Kidney tubule cell (primary cell): ENCODE measurements at places on chromosomes 1 and 21.

DNA sequence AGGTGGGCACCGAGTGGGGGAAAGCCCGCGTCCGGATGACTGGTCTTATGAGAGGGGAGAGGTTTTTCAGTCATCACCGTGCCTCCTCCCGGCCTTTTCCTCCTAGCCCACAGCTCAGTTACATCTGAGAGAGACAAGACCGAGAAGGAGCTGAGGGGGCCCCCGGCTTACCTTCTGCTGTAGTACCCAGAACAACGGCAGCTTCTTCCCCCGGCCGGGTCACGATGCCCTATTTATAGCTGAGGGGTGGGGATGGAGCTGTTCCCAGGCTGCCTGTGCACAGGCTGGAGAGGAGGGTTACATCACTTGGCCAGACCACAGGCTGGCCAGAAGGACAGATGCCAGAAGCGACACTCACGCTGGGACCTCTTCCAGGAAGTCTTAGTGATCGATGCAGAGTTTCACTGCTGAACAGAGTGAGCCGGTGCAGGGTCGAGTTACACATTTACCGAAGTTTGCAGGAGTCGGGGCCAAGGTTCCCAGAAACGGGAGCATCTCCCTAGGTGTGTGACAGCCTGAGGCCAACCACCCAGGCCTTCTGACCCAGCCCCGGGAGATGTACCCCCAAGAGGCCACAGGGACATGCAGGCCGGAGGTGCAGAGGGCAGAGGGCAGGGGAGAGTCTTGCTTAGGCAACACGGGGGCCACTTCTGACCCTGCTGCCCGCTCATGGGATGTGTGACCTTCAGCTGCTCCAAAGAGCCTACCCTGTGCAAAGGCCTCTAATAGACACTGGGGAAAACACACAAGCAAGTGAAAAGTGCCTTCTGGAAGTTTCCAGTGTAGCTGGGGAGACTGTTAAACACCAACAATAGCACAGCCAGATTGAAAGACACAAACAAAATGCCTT, at the start of gene AGT:
AGT (minus strand) TSS at position 208 of the 850 bp plus-strand sequence. CDS start 3,299 bp downstream, outside the sequence.
- DNase-seq, result peak; percentile 89

- no peak for DNase-seq
Measured at GRCh38 chr1:164265232-164265631, 293.8 kb upstream of the PBX1 start.

- peak; percentile 27 for DNase-seq
Measured at GRCh38 chr1:81433676-81434075, 367.1 kb upstream of the ADGRL2 start.

DNA sequence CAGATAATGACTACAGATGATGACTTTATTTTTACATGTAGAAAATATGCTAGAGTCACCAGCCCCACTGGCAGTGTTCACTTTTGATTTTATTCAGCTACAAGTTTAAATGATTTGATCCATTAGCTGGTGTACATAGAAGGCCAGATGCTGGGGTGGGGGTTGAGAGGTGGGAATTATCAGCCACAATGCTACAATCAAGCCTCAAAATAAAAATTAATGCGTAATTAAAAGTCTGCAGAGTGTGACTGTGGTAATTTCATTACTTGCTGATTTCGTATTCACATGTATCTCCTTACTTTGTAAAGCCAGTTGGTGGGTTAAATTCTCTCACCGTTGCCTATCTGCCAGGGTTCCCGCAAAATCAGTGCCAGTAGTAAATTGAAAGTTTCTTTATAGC, 109.3 kb downstream of the GALNT2 start:
- DNase-seq, result no peak

- DNase-seq, result no peak
Measured at GRCh38 chr21:31555741-31556191, 103.7 kb upstream of the SOD1 start.

DNA sequence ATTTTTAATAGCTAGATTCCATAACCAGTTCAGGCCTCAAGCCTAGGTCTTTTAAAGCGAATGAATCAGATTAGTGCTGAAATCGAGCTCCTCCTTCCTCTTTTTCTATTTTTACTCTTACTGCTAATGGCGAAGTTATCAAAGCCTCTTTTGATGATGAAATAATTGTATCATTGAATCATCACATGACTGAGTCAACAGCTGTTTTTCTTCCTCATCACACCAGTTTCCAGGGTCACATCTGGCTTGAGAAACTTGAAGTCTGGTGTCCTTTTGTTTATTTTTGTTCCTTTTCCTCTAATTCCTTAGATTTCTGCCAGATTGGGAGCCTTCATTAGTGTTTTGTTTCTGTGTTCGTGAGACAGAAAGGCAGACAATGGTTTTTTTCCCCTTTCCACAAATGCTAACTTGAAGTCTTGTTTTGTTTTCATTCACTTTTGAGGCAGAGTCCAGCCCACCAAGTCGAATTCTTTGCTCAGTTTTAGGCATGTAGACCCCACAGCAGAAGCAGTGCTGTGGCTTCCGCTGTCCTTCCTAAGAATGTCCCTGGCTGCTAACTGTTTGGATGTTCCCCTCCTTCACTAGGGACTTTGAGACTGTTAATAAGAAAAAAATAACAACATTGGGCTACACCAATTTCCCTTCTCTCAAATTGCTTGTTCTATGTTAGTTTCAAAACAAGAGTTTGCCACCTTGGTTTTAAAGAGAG, 51.9 kb upstream of the FMOD start:
- DNase-seq, result peak; percentile 13

- no peak for DNase-seq
Measured at GRCh38 chr21:21084179-21084578, 86.0 kb downstream of the NCAM2 start.

GRCh38 chr1:21362096-21362495, 71.8 kb upstream of the ECE1 start:
- no peak for DNase-seq

DNA sequence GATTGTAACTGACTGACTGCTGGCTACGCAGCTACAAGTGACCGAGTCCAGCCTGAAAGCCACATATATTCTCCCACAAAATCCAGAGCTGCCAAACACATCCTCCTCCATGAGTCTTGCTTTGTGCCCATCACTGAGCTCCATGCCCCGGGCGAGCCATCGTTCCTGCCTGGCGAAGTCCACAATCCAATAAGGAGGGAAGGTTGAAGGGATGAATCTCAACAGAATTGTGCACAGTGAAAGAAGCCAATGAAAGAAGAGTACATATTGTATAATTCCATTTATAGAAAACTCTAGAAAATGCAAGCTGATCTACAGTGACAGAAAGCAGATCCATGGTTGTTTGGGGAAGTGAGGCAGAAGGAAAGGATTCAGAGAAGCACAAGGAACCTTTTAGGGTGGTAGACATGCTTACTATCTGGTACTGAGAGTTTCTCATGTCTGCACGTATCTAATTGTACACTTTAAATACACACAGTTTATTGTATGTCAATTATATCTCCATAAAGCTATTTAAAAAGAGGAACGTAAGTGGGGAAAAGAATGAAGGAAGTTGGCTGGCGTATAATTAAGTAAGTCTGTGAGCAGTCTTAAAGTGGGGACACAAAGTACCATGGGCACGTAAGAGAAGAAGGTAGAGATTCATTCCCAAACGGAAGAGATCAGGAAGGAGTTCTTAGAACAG, 115.9 kb upstream of the JUN start:
- no peak for DNase-seq

GRCh38 chr1:89361681-89362080, 2.2 kb upstream of the GBP6 start:
- DNase-seq, result no peak
